ENCODE measurements at places on chromosomes 11 and 22.
A peak's percentile ranks its signal among the peaks of the same experiment; 100 is the strongest.

GRCh38 chr11:125063429-125064043 lies 431 bp downstream of the SLC37A2 start:
- DNase-seq, result peak; percentile 21

DNA sequence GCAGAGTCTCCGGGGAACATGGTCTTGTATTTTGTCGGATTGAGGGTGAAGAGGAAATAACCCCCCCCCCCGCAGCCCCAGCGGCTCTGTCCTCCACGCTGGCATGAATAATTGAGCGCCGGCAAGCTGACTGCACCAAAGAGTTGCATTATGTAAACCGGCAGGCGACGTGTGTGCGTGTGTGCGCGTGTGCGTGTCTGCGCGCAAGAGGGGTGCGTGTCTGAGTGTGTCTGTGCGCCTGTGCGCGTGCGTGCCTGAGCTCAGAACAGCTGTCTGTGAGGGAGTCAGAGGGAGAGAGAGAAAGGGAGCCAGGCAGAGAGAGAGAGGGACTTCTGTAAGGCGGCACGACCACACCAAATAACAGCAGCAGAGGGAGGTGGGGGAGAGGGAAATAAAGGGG lies 94.4 kb downstream of the SCN3B start:
- peak; percentile 67 for DNase-seq

- DNase-seq, result no peak
These were observed 176.6 kb downstream of the GRIK4 start for GRCh38 chr11:120688163-120688562.

DNA sequence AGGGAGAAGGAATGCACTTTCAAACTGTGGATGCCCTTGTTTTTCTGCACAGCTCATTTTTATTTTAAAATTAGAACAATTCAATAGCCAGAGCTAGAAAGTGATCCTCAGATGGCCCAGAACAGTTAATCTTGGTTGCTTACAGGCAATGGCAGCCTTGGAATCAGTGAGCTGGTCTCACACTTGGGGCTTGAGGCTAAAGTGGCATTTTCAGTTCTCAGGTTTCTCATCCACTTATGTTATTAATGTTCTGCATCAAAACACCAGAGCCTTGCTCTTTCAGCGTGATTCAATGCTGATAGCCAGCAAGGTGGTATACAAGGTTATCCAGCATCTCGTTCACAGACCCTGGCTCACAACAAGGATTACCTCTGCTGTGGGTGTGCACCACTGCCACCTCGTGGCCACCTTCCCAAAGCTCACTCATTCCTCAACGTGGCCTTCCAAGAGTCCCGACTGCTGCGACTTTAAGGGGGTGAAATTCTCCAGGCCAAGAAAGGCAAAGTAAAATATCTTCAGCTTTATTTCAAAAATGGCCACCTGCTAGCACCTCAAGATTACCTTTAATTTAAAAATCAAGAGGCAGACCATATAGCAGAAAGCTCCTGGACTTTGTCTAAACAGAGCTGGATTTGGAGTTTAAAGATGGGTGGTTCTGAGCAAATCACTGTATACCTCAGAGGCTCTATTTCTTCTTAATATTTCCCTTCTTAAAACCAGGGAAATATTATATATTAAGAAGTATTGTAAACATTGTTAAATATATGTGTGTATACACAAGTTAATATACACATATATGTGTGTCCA lies 34.2 kb upstream of the FSHB start:
- peak; percentile 46 for DNase-seq

- DNase-seq, result no peak
These were observed 499.8 kb upstream of the CHORDC1 start for GRCh38 chr11:90722552-90723190.

DNA sequence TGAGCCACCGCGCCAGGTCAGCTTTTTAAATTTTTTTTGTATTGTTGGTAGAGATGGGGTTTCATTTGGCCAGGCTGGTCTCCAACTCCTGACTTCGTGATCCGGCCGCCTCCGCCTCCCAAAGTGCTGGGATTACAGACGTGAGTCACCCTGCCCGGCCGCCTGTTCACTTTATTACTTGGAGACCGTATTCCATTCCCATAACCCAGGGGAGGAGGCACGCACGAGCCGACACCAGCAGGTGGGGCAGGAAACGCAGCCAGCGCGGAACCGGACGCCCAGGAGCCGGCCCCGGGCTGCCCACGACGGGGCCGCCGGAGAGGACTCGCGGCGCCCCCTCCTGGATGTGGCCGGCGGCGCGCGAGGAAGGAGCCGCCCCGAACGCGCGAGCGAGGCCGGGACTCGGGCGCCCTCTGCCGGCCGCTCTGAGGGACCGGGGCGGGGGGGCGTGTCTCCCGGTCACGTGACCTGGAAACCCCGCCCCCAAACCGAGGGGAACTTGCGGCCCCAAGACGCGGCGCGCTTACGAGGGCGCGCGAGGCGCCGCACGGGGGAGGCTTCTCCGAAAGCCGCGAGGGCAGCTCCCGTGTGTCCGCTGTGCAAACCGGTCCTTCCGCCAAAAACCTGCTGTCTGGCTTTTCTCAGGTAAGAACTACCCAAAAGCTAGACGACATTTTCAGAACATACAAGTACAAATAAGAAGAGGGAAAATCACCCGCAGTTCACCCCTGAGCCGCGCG lies 11.6 kb upstream of the RNH1 start:
- peak; percentile 98 for DNase-seq

GRCh38 chr11:94910270-94910669 lies 63.1 kb downstream of the CWC15 start:
- no peak for DNase-seq

DNA sequence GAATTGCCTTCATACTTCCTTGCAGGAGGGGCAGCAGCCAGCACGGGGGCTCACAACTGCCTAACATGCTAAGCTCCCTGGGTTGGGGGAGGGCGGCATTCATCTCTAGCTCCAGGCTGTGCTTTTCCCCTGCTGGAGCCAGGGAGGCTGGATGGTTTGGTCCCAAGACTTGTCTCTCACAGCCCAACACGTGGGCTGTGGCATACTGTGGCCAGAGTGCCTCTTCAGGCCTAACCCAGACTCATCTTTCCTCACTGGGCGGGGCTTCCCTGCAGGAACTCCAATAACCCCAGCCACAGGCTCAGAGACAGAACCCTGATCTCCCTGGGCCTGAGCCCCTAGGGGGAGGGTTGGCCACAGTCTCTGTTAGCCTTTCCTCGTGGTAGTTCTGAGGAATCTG lies 121.9 kb upstream of the PLET1 start:
- DNase-seq, result no peak

DNA sequence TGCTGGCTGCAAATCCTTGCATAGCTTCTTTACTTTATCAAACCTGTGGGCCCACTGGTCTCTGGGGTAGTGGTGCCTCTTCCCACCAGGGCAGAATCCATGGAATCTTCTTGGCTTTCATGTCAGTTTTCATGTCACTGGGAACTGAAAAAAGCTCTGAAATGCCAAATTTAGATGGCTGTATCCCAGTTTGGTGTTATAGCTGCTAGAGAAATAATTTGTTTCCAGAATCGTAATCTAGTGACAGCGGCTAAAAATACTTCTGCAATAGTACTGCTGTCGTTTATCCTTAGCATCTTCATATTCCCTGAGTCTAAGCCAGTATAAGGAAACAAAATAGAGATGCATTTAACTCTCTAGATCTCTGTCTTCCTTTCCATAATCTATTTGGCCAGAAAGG lies 983.4 kb upstream of the FAT3 start:
- no peak for DNase-seq

DNA sequence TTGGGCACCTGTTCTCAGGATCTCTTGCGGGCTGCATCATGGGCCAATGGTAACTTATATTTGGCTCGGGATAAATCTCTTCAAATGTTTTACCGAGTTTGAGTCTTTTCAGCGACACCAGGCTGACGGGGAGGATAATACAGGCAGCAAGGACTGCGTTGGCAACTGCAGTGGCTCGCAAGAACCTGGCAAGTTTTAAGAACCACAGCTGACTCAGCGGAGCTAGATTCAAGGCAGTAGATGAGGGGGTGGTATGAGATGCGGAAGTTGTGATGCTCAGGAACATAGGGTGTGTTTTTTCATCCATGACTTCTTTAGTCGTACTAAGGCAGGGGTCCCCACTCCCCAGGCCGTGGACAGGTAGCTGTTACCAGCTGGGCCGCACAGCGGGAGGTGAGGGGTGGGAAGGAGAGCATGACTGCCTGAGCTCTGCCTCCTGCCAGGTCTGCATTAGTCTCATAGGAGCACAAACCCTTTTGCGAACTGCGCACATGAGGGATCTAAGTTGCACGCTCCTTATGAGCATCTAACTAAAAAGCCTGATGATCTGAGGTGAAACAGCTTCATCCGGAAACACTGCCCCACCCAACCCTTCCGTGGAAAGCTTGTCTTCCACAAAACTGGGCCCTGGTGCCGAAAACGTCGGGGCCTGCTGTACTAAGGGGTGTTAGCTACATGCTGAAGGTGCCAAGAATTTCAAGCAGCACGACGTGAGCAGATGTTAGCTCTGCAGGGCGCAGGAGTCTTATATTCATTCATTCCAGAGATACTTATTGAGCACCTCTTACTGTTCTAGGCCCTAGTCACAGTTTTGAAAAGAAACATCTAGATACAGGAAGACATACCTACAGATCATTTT lies 6.4 kb upstream of the JAM3 start:
- DNase-seq, result no peak

DNA sequence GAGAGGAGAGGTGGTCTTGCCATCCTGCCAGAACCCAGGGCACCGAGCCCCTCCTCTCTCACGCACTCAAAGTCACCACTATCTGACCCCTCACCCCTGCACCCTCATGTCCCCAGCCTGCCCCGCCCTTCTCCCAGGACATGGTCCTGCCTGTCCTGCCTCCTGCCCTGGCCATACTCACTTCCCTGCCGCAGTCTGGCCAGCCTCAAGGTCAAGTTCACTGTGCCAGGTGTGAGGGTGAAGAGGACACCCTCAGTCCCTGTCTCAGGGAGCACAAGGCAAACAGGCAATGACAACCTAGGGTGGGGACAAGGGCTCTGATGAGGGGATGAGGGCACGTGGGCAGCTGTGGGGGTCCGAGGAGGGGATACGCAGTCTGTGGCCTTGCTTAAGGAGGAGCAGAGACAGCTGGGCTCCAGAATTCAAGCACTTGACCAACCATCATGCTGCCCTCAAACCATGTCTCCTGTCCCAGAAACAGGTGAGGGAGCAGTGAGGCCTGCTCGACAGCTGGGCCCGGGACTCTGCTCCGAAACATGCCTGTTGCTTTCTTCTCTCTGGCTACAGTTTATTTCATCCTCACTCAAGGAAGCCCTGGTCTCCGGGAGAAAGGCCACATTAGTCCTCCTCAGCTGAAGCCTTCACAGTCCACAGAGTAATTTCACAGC lies 36.6 kb downstream of the PDGFB start:
- DNase-seq, result no peak

All from EL (cell line).